Mesenchymal stem cell (in vitro differentiated cells and primary cell): ENCODE measurements at places on chromosomes 6 and 20.

DNA sequence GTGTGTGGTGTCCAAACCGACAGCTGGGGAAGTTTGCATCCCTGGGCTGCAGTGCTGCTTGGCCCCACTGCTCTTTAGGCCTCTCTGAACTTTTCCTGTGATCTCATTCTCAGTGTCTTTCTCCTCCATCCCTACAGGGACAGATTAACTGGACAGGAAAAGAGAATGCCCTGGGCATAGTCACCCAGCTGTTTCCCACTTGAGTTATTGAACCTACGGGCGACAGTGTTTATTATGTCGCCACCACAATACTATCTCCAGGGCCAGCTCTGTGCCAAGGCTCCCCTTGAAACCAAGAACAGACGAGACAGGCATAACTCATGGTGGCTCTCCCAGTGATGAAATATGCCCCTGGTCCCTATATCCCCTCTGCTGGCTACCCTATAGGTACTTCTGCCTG, 147.8 kb upstream of the EPHA7 start:
- no peak for DNase-seq

- no peak for DNase-seq
Observed at GRCh38 chr6:144714021-144714712, 429.0 kb downstream of the UTRN start.

GRCh38 chr6:158756126-158756525, 63.0 kb downstream of the EZR start:
- DNase-seq, result no peak

GRCh38 chr20:18092890-18093289, 35.2 kb upstream of the OVOL2 start:
- DNase-seq, result no peak

GRCh38 chr6:132287101-132287500, 114.2 kb downstream of the MOXD1 start:
- DNase-seq, result no peak

DNA sequence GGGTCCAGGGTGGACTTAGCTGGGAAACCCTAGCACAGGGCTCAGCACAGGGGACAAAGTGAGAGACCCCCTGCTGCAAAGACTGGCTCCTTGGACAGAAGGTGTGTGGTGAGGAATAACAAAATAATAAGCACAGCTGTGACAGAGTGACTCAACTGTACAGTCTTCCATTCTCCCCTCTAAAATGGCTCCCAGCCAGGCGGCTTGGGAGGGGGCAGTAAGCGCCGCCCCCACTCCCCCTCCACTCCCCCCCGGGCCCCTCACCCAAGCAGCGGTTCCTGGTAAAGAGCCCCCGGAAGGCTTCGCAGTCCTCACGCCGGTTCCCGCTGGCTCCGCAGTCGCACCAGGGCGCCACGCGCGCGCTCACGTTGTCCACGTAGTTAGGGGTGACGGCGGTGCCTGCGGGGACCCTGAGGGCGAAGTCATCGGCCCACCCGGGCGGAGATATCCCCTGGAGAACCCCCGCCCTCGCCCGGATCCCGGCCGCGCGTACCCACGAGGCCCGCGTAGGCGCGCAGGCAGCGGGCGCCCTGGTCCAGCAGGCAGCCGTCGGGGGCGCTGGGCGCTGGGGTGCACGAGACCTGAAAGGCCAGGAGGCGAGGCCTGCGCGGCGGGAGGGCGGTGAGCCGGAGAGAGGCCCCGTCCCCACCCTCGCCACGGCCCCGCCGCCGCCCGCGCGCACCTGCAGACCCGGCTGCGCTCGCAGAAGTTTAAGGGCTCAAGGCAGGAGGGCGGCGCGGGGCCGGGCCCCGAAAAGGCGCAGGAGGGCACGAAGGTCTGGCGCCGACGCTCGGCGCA, 2.7 kb downstream of the GFRA4 start:
- DNase-seq, result no peak

DNA sequence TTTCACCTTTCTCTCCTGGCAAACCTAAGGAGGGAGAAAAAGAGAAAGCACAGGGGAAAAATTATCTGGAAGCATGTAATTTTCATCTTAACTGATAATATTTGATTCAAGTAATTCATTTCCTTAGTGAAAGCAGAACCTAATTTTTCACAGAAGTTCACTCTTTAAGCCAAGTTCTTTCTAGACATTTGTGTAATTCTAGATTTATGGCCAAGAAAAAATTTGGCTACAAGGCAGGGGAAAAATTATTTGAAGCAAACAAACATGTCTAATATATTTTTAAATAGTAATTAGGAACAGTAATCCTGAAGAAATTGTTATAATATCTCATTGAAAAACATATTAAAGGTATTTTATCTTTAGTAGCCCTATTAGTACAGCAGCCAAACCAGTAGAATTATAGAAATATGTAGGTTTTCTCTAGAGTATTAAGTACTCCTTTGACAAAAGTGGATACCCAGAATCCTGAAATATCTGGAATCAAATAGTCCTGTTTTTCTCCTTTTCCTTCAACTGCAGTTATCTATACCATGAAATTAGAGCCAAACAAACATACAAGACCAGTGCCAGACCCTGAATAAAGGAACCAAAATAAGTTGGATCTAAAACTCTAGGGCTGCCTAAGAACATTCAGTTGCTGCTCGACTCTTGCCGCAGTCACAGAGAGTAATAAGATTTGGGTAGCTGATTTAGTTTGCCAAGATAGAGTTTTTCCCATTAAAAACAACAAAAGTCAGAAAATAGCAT, 116.5 kb downstream of the COL12A1 start:
- DNase-seq, result no peak

DNA sequence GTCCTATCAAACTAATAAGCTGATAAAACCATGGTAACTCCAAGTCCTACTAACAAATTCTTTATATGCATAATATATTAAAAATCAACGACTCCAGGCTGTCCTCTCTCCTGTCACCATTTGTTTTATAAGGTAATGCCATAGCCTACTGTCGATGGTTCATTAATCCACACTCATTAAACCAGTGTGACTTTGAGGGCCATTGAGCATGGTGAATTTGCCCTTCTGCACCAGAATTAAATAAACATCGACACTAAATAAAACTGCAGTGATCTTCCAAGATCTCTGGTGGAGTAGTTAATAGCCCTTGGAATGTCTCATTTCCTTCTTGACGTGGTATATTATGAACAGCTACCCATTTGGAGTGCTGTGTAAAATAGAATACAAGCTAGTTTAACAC, 358.5 kb downstream of the CBLN4 start:
- DNase-seq, result no peak

DNA sequence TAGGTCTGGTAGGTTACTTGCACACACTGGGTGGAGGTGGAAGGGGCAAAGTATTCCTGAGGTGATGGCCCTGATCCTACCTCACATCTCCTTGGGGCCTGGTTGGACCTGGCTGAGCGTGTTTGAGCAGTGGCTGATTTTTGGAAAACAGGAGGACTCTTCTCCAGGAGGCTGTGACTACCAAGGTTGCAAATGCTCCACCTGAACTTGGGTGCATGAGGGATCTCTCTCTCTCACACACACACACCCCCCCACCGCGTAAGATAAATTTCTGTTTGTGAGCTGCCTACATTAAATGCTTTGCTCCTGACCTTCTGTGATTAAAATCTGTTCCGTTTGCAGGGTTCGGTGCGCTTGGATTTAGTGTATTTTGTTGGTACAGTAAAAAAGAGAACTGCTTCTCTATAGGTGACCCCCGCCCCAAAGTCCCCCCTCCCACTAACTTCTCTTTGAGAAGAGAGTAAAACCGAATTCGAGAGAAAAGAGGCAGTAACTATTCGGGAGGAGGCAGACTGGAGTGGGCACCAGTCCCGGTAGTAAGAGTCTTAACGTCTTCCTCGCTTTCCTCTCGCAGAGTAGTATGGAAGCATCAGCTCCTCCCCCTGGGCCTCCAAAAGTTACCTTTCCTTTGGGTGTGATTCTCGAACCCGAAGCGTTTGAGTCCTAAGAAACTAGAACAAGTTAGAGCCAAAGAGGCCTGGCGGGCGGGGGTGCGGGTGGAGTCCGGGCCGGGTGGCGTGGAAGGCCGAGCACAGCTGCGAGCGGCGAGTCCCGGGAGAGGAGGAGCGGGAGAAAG, 585 bp upstream of the DSE start:
- DNase-seq, result no peak

DNA sequence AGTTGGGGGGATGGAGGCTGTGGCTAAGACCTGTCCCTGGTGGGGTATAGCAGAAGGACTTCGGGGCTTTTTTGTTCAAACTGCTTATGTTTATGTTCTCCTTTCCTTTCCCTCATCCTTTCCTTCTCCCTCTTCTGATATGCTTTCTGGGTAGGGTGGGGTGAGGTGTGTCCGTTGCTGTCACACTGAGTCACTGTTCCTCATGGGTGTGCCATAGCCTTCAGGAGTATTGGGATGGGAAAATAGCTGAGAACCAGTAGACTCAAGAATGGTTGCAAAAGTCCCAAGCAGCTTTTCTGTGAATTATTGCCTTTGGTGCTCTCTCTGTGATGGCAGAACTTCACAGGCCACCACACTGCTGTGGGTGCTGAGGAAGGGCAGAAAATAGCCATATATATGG, 39.6 kb downstream of the TPD52L1 start:
- no peak for DNase-seq

DNA sequence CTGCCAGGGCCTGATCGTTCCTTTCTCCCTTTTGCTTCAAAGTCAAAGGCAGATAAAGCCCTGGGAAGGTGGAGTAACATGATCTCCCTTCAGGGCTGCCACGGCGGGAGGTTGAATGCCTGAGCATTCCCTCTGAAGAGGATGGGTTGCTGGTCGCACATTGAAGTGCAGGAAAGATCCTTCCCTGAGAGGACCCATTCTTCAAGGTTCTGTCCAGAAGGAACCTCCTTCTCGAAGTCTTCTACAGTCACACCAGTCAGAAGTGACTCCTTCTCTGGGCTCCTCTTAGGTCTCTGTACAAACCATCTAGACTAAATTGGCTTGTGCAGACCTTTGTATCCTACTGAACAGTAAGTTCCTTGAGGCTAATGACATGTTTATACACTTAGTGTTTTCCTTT, 192.6 kb upstream of the VGLL2 start:
- DNase-seq, result no peak

DNA sequence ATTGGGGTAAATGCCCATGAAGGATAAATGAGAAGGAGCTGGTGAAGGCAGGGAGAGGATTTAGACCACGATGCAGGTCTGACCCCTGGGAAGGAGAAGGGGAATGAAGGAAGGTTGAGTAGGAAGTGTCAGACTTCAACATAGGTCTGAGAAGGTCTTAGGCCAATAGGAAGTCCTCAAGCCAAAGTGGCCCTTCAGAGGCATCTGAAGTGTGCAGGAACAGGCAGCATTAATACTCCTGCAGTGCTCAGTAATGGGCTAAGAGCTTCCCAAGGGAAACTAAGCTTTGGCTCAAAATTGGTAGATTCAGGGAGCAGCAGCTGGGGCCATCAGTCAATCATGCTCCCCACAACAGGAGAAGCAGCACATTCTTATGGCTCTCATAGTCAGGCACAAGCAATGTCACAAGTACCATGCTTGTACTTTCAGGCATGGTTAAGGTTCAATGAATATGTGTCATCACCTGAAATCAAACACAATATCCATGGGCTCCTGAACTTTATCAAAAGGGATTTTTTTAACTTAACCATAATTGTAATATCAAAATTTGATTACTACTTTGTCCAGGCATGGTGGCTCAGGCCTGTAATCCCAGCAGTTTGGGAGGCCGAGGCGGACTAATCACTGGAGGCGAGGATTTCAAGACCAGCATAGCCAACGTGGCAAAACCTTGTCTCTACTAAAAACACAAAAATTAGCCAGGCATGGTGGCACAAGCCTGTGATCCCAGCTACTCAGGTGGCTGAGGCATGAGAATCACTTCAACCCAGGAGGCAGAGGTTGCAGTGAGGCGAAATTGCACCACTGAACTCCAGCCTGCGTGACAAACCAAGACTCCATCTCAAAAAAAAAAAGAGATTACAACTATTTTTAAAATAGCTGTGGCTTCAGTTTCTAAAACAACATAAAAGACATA, 9.9 kb downstream of the RALGAPA2 start:
- DNase-seq, result no peak

GRCh38 chr6:35594503-35595186, 81.9 kb upstream of the TULP1 start:
- no peak for DNase-seq

- no peak for DNase-seq
Observed at GRCh38 chr20:7728338-7728737, 211.9 kb downstream of the HAO1 start.

GRCh38 chr6:106823732-106824351, 150.7 kb downstream of the CD24 start:
- no peak for DNase-seq

- DNase-seq, result peak; percentile 21
Observed at GRCh38 chr6:128389820-128390534, 130.4 kb downstream of the PTPRK start.

GRCh38 chr6:11593096-11593495, 55.5 kb downstream of the TMEM170B start:
- DNase-seq, result no peak

DNA sequence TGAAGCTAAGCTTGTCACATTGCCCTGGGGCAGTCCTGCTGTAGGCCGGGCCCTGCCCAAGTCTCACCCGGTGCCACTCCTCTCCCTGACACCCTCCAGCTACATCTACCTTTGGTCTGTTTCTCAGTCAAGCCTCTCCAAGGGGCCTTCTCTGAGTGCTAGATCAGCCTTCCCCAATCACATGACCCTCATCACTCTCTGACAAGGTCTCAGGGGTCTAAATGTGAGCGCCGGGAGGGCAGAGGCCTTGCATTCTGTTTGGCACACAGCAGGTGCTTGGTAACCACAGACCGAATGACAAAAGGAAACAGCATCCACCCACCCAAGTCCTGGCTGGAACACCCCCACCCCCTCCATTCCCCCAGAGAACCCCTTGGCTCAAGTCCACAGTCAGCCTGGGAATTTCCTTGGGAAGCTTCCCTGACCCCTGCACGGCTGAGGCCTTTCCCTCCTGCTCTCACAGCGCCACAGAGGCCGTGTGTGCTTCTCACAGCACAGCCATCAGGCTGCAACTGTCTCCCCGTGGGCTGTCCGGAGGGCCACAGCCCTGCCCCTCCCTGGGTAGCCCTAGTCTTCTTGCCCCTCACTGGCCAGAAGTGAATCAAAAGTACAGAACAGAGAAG, 32.9 kb downstream of the PKIG start:
- DNase-seq, result no peak

GRCh38 chr20:56151834-56152233, 96.7 kb upstream of the MC3R start:
- no peak for DNase-seq

DNA sequence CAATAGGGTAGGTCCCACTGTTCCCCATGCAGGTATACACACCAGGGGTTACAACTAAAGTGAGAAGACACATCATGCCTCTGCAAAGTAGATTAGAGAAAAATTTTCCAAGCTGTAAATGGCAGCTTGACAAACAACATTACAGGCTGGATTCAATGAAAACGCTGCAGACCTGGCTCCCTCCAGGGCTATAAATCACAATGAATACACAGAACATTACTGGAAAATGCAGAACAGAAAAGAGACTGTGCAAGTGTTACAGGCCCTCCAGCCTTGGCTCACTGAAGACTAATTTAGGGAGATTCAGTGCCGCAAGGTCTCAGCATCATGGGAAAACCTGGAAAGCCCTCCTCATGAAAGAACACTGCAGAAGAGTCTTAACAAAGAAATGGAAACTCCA, 207.8 kb downstream of the KHDC1L start:
- DNase-seq, result no peak

DNA sequence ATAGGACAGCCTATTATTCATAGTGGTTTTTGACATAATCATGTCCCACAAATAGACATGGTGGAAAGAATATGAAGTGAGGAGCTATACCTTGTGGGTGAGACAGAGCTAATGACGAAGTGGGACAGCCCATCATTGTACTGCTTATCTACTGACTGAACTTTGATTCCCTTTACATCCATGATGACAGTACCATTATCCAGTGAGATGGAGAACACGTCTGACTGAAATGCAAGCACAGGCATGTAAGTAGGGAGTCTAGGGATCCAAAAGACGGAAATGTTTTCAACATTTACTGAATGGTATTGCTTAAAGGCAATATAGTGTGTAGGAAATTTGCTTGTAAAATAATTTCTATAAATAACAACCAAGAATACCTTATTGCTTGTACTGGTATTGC, 43.5 kb downstream of the FAM229B start:
- DNase-seq, result no peak
